Caco-2 (cell line): ENCODE measurements at places on chromosomes 7 and 10.
A peak's percentile ranks its signal among the peaks of the same experiment; 100 is the strongest.

GRCh38 chr10:31186225-31187000 is 132.6 kb upstream of the ZEB1 start:
- no peak for DNase-seq

GRCh38 chr7:27784399-27785053 is 44.6 kb downstream of the TAX1BP1 start:
- no peak for DNase-seq

- DNase-seq: no peak
Observed at GRCh38 chr10:15787426-15787825, 67.7 kb upstream of the ITGA8 start.

DNA sequence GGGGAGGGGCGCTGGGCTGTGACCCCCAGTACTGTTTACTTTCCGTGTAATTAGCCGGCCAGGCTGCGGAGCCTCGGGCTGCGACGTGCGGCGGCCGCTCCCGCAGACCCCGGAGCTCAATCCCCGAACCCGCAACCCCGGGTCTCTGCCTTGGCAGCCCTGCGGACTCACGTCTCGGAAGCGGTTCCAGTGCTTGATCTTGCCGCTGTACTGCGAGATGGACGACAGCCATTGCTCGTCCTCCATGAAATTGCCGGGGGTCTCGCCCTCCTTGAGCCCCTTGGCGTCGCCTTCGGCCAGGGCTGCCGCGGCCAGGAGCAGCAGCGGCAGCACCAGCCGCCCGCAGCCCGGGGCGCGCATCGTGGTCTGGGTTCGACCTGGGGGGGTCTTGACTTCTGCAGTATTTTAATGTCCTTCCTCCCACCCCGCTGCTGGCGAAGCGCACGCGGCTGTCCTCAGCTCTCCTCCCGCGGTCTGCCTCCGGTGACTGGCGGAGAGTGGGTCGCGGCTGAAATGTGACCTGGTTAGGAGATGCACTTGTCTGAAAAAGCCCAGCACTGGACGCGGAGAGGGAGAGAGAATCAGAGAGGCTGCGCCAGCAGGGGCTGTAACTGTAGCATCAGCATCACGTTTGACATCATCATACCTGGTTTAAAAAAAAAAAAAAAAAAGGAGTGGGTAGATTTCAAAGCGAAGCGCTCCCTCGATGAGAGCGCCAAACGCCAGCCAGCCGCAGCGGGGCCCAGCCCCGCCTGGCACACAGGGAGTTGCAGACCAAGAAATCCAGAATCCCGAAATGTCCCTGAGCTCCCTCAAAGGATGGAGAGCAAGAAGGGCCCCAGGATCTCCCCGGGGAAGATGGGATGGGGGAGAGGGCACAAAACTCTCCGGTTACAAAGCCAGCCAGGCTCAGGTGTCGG is at the start of gene SPOCK2:
SPOCK2 (minus strand) TSS at position 583 of the 920 bp plus-strand sequence; CDS start at position 360, 223 bp downstream.
- DNase-seq: no peak

- peak; percentile 75 for DNase-seq
Observed at GRCh38 chr10:93115661-93116383, 42.1 kb downstream of the CYP26A1 start.

DNA sequence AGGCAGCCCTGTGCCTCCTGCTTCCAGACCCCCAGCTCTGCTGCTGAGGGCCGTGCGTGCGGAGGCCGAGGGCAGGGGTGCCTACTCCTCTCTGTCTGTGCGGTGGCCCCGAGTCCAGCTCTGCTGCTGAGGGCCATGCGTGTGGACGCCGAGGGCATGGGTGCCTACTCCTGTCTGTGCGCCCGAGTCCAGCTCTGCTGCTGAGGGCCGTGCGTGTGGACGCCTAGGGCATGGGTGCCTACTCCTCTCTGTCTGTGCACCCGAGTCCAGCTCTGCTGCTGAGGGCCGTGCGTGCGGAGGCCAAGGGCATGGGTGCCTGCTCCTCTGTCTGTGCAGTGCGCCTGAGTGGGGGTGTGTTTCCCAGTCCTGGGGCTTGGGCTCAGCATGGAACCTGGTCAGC is 142.7 kb downstream of the ZMYND11 start:
- no peak for DNase-seq

GRCh38 chr10:12561307-12561706 is 212.0 kb downstream of the CAMK1D start:
- DNase-seq: no peak

DNA sequence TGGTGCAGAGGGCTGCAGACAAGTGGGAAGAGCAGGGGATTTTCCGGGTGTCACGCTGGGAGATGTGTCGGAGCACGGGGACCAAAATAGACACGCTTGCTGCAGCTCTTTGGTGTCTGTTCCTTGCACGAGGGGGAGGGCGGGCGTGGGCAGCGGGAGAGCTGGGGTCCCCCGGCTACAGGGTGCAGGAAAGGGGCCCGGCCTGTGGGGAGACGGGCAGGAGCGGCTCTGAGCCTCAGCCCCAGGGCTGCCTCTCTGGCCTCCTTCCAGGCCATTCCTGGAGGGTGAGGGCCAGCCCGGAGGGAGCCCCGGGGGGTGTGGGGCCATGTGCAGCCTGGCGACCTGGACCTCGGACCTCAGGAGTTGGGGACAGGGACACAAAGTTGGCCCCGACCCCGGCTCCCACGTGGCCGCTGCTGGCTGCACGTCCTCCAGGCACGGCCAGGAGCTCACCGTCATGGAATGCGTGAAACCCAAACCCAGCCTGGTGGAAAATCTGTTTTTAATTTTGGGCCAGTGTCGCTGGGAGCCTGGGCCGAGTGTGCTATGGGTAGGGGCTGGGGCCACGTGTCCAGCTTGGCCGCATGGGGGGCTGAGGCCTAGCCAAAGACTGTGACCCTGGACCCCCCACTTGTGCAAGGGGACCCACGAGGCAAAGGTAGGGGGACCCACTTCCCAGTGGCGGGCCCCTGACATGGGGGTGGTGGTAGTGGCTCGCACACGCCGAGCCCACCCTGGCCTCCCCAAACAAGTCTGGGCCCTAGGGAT is 6.6 kb downstream of the TTYH3 start:
- no peak for DNase-seq
